AG08396 (cell line): ENCODE measurements at places on chromosomes 11 and 22.

GRCh38 chr11:47979378-47980087 lies 826 bp upstream of the PTPRJ start:
- peak; percentile 29 for DNase-seq

DNA sequence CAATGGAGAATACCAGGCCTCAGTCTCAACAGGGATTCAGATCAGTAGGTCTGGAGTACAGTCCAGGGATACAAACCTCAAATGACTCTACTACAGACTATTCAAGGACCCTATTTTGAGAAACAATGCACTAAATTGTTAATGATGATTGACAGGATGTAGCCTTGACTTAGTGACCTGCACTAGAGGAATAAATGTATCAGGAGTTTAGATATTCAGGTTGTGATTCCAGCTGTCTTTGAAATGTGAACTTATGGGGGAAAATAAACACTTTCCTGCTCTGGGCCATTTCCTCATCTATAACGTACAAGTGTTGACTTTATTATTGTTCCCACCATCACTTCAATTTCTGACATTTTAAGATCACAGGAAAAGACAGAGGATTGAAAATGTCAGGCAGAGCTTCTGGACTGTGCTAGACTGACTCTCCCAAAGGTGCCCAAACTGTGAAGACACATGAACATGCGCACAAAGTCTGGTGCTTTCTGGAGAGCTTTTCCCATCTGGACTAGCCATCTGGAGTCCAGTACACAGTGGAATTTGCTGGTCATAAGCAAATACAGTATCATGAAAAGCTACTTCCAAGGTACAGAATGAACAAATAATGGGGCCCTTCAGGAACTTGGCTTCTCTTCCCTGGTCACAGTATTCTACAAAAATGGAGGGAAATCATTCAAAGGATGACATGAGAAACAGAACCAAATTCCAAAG lies 110.4 kb downstream of the USP35 start:
- DNase-seq: no peak

- no peak for DNase-seq
Measured at GRCh38 chr11:47020793-47021526, 84.4 kb downstream of the CSTPP1 start.

DNA sequence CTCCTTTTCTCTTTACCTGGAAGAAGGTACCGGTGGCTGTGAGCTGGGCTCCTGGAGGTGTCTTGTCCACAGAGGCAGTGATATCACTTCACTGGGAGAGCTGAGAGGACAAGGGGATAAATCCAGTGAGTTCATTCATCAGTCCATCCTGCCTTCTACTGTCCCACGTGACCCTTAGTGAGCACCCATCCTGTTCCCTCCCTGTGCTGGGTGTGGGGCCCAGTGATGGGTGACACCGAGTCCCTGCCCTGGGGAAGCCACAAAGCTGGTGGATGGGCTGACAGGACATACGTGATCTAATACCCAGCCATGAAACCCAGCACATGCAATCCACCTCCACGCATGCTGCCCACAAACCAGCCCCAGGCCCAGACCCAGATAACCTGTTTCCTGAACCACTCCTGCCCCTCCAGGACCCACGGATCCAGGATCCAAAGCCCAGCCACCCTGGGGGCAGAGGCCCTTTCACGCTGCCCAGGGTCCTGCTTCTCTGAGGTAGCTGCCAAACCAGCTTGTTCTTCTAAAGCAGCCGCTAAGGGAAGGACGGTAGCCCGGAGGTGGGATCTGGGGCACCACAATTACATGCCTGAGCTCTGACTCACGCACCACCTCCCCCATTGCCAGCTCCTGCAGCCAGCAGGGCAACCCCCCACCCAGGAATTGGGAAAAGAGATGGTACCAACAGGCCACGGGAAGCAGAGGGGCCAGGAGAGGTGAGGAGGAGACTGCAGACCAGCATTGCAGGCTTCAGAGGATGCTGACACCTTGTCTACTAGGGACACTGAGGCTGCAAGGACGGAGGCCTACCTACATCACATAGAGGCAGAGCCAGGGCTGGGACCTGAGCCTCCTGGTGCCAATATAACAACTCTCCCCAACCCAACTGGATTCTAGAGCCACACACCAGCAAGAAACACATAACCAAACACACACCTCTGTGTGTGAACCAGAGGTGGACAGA lies 35.2 kb downstream of the GDPD5 start:
- DNase-seq: no peak
